ENCODE measurements at places on chromosomes 11 and 22.
A peak's percentile ranks its signal among the peaks of the same experiment; 100 is the strongest.

DNA sequence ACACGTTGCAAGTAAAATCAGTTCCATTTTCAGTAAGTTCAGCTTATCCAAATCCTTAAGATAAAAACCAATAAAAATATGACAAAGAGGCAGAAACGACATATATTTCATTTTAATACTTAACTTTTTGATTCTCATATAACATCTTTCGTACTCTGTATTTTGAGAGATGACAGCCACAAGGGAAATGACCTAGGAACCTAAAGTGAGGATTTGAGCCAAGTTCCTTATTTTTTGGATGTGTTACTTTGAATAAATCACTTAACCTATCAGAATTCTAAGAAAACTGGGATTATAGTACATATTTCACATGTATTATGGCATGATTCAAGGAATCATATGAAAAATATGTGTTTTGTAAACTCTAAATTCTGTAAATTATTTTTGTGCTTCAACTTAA, 143.6 kb upstream of the TRPC6 start:
- DNase-seq: no peak

- DNase-seq: no peak
Observed at GRCh38 chr11:19541521-19542049, 171.1 kb upstream of the NAV2 start.

DNA sequence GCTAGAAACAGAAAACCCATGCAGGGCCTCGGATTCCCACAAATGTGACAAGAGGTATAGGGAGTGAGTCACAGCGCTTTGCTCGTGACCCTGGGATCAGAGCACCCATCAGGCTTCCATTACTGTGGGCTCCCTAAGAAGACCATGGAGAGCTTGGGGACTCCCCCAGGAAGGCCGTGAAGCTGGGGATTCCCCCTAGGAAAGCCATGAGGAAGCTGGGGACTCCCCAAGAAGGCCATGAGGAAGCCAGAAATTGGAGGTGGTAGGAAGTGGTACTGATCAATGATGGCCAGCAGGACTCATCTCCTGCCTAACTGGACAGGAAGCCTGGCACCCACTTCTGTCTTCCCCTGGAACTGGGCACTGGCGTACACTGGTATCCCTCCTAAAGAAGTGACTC, 10.1 kb upstream of the DCPS start:
- no peak for DNase-seq

- no peak for DNase-seq
Observed at GRCh38 chr11:102283116-102283485, 34.2 kb upstream of the BIRC3 start.

- no peak for DNase-seq
Observed at GRCh38 chr11:69293819-69294505, at the start of gene MYEOV. Gene MYEOV (plus strand): TSS chr11:69294155. CDS start chr11:69295355, 1,200 bp downstream.

GRCh38 chr22:24486501-24486921, 8.6 kb upstream of the UPB1 start:
- no peak for DNase-seq

DNA sequence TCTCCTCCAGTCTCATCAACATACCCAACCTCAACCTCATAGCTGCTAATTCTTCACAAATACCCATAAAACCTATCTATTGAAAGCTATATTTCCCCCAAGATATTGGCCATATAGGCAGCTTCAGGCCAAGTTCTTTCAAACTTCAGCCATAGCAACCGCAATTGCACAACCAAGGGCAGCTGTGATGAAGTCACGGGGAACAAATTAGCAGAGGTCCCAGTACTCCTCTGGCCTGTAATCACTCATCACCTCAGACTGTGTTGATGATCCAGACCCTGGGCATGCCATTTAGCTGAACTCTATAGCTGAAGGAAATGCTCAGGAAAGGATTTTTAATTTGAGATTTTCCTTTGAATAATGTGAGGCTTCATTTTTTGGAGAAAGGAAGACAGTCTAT, 84.1 kb downstream of the SLC1A2 start:
- DNase-seq: no peak

- DNase-seq: no peak
Observed at GRCh38 chr11:58829786-58830185, 14.7 kb downstream of the GLYATL2 start.

DNA sequence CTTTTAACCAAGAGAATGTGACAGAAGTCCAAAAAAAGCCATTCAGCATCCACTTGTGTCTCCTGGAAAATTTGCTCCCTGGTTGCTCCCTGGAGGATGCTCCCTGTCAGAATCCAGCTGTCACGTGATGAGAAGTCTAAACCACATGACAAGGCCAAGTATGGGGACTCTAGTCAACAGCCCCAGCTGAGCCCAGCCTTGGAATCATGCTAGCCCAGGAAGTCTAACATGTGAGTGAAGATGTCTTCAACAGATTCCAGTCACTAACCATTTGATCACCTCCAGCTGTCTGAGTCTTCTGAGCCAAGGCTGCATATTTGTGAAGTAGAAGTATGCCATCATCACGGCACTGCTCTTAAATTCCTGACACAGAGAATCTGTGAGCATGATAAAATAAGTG, 4.2 kb downstream of the OR56B4 start:
- DNase-seq: no peak

DNA sequence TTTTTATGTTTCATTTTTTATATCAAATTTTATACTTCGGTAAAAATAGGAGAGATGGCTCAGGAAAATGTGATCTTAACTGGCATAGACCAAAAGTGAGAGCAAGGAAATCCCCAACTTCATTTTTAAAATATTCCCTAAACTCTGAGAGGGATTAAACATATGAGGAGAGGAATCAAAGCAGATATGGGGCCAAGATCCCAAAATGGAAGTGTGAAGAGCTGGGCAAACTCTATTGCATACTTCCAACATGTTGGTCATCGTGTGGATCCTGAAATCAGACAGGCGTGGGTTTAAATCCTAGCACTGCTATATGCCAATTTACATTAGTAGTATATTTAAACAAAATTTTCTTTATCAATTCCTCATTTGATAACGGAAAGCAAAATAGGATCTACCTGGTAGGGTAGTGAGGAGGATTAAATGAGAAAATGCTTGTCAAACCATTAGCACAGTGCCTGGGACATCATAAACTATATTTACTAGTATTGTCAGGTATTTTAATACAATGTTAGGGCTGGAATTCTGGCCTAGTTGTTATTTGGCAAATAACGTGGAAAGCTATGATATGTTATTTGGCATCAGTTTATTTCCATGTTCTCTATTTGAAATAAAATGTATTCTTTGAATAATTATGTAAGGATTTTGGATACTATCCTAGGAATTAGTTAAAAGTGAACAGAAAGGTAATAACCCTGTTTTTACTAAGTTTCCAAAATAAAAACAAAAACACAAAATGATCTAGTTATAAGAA, 392.8 kb upstream of the CCDC90B start:
- DNase-seq: no peak

DNA sequence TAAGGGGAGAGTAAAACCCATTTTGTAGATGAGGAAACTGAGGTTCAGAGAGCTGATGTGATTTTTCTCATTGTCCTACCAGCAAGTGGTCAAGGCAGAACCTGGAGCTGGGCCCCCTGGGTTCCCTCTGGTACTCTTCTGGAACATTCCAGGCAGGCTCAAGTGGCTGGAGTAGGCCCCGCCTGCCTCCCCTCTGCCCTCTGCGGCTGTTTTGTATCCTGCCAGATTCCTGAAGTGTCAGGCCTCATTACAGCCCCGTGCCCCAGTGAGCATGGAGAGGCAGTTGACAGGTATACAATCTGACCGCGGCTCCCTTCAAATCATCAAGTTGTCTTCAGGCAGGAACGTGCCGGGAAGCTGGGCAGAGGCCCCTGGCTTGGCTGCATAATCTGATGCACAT, 94.6 kb upstream of the CD82 start:
- no peak for DNase-seq

DNA sequence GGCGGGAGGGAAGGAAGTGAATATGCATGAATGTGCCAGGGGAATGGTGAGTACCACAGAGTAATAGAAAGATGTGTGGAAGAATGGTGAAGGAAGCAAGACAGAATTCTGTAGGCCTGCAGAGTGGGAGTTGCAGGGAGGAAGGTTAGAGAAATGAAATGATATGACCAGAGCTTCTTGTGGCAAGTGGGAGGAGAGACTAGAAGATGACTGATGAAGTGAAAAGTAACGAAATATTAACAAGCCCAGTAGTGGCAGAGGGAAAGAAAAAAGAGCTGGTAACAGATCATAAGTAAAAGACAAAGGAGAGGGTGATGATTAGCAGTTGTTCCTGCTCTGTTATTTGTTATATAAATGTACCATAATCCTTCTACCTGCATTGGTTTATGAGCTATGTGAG, 1.0 kb upstream of the ALKBH8 start:
- no peak for DNase-seq

GRCh38 chr11:819943-820649, 1.4 kb downstream of the PNPLA2 start:
- DNase-seq: peak; percentile 72

GRCh38 chr11:115169251-115169650, 335.0 kb downstream of the CADM1 start:
- DNase-seq: no peak

- no peak for DNase-seq
Observed at GRCh38 chr22:26289611-26290101, 120.4 kb downstream of the SEZ6L start.

DNA sequence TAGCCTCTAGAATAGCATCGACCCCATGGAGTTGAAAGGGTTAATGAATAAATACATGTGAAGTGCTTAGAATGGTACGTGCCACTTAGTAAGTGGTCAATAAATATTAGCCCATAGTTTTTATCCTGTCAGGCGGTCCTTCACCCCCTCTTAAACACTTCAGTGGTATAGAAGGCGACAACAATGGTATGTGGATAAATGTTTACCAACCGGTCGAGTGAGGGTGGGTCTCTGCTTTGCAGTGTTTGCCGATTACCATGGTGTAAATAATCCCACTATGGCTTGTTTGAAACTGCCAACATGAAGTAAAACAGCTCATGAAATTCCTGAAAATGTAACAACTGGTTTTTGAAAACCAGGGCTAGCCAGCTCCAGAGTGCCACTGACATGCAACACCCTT, 541.2 kb downstream of the BUD13 start:
- no peak for DNase-seq

DNA sequence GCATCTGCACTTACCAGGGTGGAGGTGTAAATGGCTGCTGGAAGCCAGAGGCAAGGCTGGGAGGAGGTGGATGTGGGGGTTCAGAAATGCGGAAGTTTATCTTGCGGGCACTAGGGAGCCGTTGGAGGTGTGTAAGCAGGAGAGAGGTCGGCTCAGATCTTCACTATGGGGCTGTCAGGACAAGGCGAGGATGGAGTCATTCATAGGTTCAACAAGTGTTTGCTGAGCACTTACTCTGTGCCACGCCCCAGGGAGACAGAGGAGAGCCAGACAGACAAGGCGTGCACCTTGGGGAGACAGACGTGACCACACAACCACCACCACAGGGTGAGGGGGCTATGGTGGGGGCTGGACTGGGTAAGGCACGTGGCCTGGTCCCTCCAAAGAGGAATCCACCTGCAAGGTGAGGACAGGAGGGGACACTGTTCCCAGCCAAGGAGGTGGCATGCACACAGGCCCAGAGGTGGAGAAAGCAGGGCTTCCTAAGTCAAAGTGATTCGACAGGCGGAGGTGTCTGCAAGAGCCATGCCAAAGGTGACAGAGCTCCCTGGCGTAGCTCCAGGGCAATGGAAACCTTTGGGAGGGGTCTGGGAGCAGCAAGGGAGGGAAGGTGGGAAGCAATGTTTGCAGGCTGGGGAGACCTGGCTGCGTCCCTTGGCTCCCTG, 30.8 kb upstream of the TCF20 start:
- no peak for DNase-seq

DNA sequence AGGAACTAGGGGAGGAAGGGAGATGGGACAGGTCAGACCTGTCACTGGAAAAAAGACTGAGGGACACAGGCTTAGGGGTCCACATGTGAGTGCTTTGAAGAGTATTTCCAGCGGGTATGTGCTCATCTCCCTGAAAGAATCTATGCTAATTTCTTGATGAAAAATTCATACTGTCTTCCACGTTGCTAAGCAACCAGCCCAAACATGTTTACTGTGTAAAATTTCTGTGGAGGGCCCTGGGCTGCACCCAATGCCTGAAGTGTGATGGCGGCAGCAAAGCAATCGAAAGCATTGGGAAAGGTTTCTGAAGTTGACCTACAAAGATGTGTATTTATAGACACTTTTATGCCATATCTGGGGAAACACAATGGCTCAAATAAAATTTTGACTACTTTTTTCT, 7.4 kb downstream of the SYT13 start:
- DNase-seq: peak; percentile 13

- DNase-seq: no peak
Observed at GRCh38 chr11:47241841-47242301, 6.7 kb downstream of the ACP2 start.

DNA sequence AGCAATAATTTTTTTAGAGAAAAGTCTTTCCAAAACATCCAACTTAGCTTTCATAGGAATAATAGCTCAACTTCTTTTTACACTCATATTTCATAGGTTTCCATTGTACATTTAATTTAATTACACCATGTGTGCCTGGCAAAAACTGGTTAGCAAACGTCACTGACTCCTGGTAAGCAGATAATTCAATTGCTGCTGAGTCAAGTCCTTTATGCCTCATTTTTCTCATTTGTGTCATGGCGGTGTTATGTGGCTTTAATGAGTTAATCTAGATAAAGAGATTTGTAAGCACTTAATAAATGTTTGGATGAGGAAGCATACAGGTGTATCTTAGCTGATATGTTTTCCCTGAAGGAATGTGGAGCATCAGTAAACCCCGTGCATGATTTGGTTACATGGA, 41.2 kb upstream of the PAK1 start:
- no peak for DNase-seq

- DNase-seq: no peak
Observed at GRCh38 chr11:46267930-46268329, 9.5 kb upstream of the CREB3L1 start.

DNA sequence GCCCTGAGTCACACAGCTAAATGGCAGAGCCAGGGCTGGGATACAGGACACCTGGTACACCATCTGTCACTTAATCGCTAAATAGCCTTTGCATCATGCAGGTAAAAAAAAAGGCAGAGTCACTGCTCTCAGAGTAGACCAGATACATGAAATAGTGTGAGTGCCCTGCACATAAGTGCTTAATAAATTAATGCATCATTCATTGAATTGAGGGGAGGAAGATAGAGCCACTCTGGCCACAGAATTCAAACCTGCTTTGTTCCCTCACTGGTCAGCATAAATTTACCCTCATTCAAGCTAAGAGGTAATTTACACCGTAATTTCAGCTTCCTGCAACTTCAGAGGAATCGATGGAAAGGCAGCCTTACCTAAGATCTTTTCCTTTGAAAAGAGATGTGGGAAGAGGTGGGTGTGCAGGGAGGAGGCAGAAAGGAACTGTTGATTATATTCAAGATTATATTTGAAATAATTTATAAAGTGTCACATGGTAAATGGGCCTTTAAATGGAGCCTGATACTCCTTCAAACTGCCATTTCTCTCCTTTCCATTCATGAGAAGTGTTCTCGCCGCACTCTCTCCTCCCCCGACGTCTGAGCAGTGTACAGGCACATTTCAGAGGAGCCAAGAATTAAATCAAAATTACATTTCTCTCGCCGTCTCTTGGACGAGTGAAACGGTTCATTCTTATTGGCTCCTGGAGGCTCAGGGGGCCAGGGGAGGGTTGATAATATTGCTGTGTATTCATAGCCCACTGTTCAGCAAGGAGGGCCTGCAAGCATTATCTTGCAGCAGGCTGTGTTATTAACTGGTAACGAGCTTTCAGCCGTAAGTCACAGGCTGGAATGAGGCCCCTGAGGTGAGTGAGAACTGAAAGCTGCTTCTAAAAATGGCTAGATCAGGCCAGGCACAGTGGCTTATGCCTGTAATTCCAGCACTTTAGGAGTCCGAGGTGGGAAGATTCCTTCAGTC, 52.2 kb upstream of the HMGXB4 start:
- peak; percentile 45 for DNase-seq

GRCh38 chr11:22416462-22416861, 78.3 kb downstream of the SLC17A6 start:
- no peak for DNase-seq

All from right forelimb (tissue), 1 donor.